Erythroblast (primary cell): ENCODE measurements at places on chromosomes 1 and 21.
A peak's percentile ranks its signal among the peaks of the same experiment; 100 is the strongest.

DNA sequence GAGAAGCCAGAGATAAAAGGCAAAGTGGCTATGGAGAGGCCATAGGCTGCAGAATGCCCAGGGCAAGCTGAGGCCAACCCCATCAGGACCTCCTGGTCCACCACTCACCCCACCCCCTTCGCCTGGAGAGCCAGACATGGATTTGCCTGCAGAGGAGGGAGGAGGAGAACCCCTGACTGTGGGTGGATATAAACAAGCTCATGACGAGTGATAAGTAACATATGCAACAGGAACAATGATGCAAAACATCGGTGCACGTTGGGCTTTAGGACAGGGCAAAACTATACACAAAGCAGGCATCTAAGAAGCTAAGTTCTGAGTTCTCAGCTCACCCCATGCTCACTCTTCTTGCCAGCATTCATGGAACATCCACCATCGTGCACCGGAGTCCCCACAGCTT is 150.3 kb downstream of the ETS2 start:
- DNase-seq = no peak

DNA sequence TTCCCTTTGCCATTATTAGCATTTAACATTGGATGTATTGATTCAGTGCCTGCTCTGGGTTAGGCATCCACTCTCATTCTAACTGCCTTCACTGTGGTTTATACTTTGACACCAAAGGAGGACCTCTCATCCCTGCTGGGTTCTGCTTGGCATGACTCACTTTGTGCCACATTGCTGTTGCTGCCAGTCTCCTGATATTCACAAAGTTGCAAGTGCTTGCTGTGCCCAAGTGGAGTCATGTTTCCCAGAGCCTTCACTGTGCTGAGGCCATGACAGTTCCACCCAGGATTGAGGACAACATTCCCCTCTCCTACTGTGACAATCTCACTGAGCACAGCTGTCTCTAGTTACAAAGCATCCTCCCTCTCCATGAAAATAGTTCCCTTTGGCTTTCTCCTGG is 519.9 kb upstream of the USP24 start:
- DNase-seq = no peak

DNA sequence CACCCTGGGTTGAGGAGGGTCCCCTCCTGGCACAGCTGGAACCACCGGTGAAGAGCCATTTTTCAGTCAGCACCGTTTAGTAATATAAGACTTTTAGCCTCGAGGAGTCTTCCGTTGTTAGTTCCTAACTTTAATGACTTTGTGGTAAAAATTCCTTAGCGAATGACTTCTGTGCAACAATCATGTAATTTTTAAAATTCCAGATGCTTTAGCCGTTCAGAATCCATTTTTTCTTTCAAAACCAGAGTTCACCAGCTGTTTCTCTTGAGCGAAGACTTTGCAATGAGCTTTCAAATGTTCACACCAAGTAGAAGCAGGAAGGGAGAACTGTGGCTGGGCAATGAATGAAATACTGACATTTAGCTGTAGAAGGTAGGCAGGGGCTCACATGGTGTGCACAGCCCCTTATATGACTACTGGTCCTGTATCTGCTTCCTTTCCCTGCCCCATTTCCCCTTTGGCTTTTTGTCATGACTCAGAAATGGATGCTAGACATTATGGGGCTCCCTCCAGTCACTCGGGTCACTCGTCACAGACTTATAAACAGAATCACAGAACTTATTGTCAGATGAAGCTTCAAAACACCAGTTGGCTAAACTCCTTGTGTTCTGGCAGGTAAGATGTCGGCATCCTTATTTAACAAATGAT is 4.1 kb downstream of the DISC1 start:
- DNase-seq = no peak

DNA sequence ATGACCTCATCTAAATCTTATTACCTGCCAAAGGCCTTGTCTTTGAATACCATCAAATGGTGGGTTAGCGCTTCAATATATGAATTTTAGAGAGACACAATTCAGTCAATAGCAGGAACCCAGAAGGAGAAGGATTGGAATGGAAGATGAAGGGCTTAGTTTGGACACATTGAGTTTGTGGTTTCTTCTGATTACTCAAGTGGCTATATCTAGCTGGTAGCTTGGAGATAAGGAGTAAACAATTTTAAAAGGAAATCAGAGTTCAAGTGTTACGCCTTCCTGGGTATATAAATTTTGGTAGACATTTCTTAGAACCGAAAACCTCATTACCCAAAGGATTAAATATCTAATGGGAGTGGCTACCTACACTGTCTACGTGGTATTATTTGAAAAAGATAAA is 80.2 kb downstream of the RGS2 start:
- DNase-seq = no peak

- DNase-seq = no peak
These were observed 17.7 kb downstream of the CD1E start for GRCh38 chr1:158371188-158371953.

- DNase-seq = no peak
These were observed 8.3 kb downstream of the CFHR2 start for GRCh38 chr1:196951711-196952394.

DNA sequence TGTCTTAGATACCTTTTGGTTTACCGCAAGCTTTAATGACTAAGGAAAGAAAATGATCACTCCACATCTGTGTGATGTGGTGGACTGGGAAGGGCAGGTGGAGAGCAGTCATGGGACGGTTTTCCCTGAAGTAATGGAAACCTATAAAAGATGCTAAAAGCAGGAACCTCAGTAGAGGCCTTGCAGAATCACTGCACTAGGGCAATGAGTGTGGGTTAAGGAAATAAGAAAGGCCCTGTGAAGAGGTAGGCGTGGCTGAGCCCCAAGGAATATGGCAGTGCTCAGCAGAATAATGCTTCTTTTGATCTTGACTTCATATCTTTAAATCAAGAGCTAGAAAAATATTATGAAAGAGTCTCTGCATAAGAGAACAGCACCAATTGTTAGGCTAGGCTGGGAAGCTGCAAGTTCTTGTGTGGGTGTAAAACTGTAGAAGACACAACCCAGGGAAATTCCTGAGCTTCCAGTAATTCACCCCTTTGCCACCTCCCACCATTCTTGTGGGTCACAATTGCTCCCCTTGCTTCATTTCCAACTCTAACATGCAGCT is 49.9 kb downstream of the CLCA4 start:
- no peak for DNase-seq

GRCh38 chr1:15618655-15619525 is 1.6 kb downstream of the DDI2 start:
- peak; percentile 70 for DNase-seq

DNA sequence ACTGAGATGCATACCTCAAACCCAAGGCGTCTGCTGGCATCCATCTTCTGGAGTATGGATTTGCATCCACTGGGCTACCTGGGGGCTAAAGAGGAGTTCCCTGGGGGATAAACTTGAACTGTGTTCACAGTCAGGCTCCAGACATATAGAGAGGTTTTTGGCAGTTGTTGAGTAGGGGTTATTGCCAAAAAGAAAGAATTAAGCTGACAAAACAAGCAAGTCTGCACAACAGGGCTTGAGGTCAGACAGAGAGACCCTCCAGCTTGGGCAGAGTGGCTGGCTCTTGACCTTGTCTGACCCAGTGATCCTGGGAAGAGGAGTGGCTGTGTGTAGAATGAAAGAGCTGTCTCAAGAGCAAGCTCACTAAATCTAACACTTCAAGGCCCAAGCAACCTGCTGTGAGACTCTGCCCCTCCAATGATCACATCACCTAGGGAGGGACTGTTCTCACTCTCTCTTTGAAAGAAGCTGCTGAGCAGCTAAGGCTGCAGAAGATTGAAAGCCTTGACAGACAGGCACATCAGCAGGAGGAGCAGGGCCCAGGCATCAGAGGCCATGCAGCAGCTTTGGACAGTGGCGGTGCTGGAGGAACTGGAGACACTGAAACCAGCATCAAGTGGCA is 61.5 kb downstream of the SYT2 start:
- DNase-seq = no peak

DNA sequence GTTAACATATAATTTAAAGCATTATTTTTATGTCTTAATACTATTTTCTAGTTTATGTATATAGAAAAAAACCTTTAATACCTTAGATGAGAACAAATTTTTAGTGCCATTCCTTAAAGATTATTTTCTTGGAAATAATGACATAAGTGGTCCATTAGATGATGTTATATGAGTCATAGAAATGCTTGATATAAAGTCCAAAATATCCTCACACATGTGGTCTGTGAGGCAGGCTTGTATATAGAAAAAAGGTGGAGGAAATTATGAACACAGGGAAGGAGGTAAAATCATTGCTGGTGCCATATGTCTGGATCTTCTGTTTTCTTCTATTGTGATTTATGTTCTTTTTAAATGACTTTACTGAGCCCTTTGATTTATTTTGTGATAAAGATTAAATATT is 79.3 kb downstream of the MAP3K7CL start:
- DNase-seq = no peak

GRCh38 chr1:29593601-29594382 is 357.5 kb downstream of the PTPRU start:
- no peak for DNase-seq

DNA sequence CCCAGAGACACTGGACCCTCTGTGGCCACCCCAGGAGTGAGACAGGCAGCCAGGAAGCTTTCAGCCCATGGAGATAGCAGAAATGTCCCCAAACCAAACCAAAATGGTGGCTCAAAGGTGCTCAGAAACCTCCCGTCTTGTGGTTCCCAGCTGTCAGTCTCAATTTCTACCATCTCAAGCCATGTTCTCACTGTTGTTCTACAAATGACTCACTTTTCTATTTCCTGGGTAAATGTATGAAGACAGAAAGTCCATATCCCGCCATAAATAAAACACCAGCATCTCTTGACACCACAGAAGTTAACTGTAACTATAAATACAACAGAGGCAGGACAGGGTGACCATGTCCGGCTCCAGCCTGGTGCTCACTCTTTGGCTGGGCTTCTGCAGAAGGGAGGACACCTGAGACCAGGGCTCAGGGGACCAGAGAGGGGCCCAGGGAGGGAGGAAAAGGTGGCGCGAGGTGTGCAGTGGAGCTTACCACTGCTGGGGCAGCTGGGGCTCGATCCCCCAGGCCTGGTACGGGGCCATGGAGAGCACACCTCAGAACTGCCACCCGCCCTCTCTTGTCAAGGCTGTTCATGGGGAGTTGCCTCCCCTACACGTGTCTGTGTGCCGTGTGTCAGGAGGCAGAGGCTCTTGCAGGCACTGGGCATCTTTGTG is 43.6 kb downstream of the EPHB2 start:
- no peak for DNase-seq

DNA sequence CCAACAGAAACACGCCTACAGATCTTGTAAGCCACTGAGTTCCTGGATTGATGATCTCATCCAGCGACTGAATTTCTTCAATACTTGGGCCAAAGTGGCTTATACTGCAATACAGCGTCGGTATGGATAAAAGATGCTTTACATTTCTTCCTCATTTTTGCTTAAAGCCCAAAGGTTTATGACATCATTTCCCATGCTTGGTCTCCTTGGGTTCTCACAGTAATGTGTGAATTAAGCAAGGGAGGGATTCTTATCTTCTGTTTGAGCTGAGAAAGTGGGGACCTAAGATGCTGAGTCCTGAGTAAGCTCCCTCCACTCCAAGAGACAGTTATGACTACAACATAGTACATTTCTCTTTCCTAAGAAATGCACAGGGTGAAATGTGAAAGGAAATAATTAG is 39.5 kb downstream of the LBR start:
- DNase-seq = no peak
